ENCODE measurements at places on chromosomes 2 and 18. TPM values are rescaled to one million over a fixed set of nuclear protein-coding genes. Genes with fewer than 3 reads are reported as not detected.

- DNase-seq = no peak
Observed at GRCh38 chr2:102141970-102142828, at the start of gene IL1R1. Gene IL1R1 (plus strand): TSS chr2:102142746. CDS start chr2:102157725, 14,979 bp downstream.

GRCh38 chr2:189095101-189095500, 84.5 kb downstream of the COL5A2 start:
- DNase-seq = no peak

GRCh38 chr2:105110295-105110829, 72.5 kb downstream of the MRPS9 start:
- DNase-seq = no peak

DNA sequence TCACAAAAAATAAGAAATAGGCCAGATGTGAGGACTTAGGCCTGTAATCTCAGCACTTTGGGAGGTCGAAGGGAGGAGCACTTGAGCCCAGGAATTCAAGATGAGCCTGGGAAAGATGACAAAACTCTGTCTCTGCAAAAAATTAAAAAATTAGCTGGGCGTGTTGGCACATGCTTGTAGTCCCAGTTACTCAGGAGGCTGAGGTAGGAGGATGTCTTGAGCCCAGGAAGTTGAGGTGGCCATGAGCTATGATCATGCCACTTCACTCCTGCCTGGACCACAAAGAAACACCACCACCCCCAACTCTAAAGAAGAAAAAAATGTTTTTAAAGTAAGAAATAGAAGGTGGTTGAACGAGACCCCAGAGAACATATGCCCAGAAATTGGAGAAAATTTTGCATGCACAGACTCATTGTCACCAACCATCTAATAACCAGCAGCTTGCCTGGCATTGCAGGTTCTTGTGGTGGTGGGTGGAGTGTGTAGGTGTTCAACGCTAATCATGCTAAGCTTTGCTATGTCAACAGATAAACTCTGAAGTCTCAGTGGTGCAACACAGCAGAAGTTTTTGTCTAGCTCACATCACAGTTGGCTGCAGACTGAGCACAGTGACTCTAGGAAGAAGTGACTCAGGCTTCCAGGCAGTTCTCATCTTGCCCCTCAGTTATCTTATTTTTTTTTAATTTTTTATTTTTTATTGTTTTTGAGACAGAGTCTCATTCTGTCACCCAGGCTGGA, 18.6 kb downstream of the ARL4C start:
- DNase-seq = no peak

DNA sequence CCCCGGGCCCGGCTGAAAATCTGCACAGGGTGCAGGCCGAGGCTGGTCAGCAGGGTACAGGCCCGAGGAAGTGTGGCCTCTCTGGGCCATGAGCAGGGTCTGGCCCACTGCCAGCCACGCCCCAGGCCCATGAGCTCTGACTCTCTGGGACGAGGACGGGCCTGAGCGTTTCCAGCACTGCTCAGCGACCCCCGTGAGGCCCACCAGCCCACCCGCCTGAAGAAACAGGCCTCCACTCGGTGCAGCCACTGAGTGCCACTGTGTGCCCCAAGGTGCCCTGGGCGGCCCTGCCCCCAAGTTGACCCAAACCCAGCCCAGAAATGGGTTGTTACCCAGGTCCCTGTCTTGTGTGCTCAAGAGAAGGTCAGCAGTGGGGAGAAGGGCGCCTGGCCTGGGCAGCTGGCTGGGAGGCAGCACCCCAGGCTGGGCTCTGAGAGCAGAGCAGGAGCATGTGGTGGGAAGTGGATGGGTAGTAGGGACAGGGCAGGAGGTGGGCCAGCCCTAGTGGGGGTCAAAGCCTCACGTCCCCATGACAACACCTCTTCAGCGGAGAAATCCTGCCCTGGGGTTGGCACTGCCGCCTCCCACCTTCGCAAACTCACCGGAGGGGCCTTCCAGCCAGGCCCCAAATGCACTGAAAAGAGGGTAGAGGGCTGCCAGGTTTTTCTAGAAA, 2.1 kb upstream of the SNED1 start:
- DNase-seq = no peak

GRCh38 chr18:32289483-32290075, 99.7 kb downstream of the MEP1B start:
- peak; percentile 36 for DNase-seq

- DNase-seq = no peak
Observed at GRCh38 chr2:97758131-97758705, 44.8 kb downstream of the ZAP70 start.

DNA sequence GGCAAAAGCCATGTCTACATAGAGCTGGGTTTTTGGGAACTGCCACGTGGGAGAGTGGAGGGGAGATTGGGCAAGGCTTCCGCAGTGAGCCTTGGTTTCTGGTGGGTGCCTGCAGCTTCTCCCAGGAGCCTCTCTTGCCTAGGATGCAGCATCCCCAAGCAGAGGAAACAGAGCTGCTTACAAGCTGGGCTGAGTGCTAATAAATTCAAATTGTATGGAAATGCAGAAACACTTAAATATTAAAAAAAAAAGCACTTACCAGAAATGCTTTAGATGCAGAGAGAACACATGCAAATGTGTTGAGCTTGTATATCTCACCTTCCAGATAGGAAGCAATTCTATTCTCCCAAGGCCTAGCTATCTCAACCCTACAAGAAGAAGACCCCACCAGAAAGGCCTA, 96.0 kb upstream of the ST3GAL5 start:
- no peak for DNase-seq

DNA sequence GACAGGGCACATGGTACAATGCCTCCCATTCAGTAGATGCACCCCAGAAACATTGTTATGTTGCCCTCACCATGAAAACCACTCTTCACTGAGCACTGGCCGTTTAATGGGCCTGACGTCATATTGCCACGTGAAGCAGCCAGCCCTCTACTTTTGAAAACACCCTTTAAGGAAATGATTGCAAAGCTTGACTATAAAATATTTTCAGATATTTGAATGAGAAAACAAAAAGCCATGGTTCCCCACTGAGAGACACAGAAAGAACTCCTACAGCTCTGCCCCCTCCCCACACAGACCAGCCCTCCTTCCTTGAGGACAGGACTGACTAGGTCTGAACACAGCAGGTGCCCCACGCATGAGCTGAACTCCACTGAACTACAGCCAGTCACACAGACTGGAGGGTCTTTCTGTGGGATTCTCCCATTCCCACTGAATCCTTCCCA, 349.1 kb downstream of the ANAPC1 start:
- DNase-seq = no peak

DNA sequence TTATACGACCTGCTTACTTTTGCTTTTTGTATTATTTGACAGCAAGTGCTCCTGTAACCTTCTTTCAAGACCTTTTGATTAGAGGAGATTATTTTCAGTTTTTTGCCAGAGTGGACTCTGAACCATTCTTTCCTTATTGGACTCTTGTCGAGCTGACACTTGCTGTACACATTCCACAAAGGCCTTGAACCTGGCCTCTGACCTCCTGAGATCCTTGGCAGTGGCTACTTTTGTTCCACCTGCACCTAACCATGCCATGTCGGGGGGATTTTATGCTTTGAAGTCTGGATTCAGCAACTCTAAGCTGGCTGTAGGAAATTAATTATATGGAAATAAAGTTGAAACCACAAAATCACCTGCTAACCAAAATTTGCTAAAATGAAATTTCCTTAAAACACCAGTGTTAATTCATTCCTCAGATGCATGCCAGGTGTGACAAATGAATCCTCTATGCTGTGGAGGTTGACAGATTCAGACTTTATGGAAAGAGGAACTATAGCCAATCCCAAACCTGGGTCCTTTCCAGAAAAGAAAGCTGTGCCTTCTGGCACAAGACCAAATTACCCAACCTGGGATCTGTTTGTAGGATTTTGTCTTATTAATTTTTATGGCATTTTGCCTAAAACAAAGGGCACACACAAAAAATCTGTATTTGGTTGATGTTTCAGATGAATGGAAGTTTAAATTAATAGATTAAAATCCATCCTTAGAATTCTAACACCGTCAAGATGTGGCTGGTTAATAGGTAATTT, 110.4 kb downstream of the CDC42EP3 start:
- DNase-seq = no peak

Gene RABL2A
- 26.3 TPM for total RNA-seq

Gene TFPI
- total RNA-seq = not detected

Gene HOXD8
- total RNA-seq = not detected

Gene RFTN2
- total RNA-seq = not detected

Gene ILKAP
- 61.8 TPM for total RNA-seq

Gene RGPD4
- not detected for total RNA-seq

Gene PLEKHH2
- total RNA-seq = 1.1 TPM

Measured in OCI-LY7 (cell line).